ENCODE measurements at places on chromosomes 1 and 21. TPM values are rescaled to one million over a fixed set of nuclear protein-coding genes. Genes with fewer than 3 reads are reported as not detected.

CHODL gene
- total RNA-seq = 17.5 TPM

DMRTA2 gene
- total RNA-seq = 3.1 TPM

SLC45A1 gene
- total RNA-seq = 2.3 TPM

MNDA gene
- total RNA-seq = 6.8 TPM

RIT1 gene
- 54.2 TPM for total RNA-seq

SLC9C2 gene
- total RNA-seq = not detected

ATP5IF1 gene
- total RNA-seq = 148 TPM

C8B gene
- not detected for total RNA-seq

CAMTA1 gene
- total RNA-seq = 118 TPM

SPRR2E gene
- total RNA-seq = not detected

FMN2 gene
- total RNA-seq = 30.8 TPM

DBT gene
- 11.8 TPM for total RNA-seq

SPAG17 gene
- 13.5 TPM for total RNA-seq

SYT14 gene
- total RNA-seq = 23.6 TPM

ANKRD65 gene
- 8.1 TPM for total RNA-seq

TSACC gene
- total RNA-seq = not detected

SERTAD4 gene
- total RNA-seq = 9.3 TPM

KCNA3 gene
- total RNA-seq = 3.6 TPM

LCE1A gene
- not detected for total RNA-seq

TMIGD3 gene
- total RNA-seq = 1.2 TPM

C1orf116 gene
- 2.9 TPM for total RNA-seq
